ENCODE measurements at places on chromosomes 12 and 14.

DNA sequence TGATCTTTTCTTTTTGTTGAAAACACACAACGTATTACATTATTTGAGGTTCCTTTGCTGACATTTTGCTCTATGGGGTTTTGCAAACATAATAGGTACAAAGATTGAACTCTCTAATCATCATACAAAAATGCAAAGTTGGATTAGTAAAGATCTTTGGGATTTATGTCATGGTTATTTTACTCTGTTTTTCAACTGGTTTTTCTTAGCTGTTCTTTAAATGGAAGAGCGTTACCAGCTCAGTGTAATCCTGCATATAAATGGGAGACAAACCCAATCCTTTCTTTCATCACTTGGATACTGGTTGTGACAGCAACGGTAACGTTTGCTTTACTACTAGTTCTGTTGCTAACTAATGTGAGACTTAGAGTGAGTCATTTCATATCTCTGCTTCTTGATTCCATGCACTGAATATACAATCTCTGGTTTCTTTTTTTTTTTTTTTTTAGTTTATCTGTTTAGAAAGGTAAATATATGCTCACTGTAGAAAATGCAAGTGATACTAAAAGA lies 104.9 kb upstream of the NOVA1 start:
- no peak for DNase-seq

DNA sequence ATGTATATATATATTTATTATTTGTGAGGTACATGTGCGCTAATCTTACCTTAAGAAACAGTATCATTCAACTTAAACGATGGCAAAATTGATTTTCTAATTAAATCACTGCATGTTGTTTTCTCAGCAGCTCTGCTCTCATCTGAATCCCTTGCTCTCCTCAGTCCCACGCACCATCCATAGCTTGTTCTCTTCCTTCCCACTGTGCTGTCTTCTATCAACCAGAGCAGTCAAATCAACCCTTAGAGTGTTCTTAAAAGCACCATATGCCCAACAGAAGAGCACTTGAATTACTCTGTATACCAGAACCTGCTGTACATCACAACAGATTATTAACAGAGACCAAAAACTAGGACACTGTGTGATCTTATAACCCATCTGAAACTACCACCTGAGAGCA lies 209.4 kb upstream of the G2E3 start:
- peak; percentile 31 for DNase-seq

GRCh38 chr12:121182222-121182893 lies 27.6 kb upstream of the P2RX4 start:
- DNase-seq = no peak

DNA sequence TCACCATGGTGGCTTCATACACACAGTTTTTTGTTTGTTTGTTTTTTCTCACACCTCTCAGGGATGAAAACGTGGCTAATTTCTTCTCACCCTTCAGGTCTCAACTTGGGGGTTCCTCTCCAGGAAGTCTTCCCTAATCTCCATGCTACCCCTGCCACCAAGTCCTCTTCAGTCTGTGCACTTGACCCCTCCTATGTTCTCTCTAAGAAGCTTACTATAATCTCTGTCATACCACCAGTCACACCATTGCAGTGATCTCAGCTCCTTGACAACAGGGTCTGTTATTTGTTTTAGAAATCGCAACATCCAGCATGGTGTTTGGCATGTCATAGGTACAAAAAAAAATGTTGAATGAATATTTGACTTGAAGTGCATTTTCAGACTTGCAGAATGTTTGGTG lies 83.4 kb downstream of the PRORP start:
- DNase-seq = no peak

DNA sequence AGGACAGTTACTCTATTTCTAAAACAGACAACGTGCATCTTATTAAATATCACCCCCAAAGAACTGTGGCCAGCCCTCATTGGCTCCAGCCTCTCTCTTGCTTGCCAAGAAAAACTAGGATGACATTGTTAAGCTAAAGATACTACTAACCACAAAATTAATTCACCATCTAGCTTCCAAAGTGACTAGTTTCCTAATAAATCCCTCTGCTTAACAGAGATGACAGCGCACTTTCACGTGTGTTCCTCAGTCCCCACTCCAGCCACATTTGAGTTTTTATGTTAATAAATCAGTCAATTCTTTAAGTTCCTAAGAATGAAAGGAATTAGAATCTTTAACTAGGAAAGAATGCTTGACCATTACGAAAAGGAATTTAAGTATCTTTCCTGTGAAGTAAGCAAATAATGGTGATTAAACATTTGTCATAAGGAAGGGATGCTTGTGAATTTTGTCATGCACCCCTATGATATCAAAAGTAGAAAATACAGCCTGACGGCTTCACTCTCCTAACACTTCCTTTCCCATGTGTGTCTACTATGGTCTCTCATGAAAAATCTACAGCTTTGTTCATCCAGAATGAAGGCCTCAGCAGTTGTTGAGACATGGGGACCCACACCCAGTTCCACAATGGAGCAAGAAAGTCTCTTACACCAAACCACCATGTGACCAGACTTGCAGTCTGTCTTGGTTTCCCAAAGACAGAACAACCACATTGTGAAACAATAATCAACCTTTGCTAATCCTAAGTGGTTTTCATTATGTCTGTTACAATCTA lies 8.1 kb downstream of the CORO1C start:
- no peak for DNase-seq

DNA sequence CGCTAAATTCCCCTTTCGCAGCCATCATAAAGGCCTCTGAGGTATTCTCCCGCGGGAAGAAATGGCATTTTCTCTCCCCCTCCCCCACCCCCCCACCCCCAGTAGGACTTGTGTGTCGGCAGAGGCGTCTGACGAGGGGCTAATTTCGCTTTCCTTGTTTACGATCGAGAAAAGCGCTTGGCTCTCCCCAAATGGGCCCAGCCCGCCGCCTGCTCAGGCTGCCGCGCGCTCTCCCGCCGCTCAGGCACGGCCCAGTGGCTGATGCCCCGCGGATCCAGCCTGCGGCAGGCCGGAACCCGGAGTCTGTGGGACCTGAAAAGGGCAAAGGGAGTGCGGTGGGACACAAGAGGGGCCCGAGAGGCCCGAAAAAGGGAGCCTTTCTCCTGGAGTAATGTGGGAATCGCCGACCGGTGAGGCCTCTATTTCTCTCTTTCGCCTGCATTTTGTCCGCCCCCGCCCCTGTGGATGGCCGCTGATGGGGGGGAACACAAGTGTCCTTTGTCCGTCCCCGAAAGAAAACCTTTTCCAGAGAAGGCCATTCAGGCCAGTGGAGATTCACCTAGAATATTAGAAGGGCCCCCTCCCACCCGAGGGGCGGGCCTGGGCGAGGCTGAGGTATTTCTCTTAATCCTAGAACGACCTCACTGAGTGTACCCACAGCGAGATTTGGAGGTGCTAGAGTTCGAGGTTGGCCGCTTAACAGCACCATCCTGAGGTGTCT lies 9.0 kb upstream of the HOXC6 start:
- DNase-seq = no peak

- DNase-seq = no peak
Measured at GRCh38 chr14:92785667-92786426, 8.3 kb upstream of the GOLGA5 start.

DNA sequence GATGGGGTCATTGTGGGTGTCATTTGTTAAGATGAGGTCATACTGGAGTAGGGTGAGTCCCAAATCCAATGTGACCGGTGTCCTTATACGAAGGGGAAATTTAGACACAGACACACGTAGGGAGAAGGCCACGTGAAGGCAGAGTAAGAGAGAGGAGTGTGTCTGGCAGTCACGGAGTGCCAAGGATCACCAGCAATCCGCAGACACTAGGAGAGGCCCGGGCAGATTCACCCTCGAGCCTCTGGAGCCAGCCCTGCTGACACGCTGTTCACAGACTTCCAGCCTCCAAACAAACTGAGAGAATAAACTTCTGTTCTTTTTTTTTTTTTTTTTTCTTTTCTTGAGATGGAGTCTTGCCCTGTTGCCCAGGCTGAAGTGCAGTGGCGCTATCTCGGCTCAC lies 24.9 kb downstream of the BRI3BP start:
- DNase-seq = no peak

DNA sequence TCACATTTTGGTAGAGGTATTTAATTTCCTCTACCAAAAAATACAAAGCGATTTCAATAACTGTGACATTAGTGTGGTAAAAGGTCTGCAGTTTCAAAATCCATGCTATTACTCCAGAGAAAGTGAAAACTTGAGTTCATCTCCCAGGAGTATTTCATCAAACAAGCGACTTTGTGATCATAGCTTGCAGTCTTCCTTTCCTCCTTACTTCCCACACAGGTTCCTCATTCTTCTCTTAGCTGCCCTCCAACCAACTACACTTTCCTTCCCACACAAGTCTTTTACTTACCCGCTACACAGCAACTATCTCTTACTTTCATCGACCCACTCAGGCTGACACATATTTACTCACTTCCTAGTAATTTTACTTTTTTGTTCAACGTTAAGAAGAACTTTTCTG lies 413.4 kb upstream of the USP15 start:
- DNase-seq = no peak

DNA sequence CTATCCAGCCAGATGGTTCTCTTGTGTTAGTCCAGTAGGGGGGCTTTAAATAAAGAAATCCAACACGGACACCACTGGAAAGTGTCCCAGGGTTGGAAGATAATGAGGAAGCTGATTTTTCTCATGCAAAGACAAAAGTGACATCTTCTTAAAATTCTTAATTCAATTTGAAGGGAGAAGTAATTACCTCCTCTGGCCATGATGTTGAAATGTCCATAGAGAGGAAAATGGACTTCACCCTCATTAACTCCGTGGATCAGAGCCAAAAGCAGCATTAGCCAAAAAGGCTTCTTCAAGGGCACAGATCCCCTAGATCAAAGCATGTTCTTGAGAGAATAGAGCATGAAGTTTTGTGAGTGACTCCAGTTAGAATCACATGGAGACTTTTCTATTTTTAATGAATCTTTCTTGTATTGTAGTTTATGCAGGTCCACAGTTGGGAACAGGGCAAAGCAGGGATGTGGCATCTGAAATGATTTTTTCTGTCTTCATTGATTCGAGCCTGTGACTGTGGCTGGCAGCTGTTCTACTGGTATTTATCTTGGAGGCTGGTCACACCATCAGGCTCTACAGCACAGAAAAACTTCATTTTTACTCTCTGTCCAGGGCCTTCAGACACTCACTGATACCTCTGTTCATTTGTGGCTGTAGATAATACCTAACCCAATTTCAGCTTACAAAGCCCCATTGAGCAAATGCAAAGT lies 1002.5 kb downstream of the AACS start:
- DNase-seq = no peak

DNA sequence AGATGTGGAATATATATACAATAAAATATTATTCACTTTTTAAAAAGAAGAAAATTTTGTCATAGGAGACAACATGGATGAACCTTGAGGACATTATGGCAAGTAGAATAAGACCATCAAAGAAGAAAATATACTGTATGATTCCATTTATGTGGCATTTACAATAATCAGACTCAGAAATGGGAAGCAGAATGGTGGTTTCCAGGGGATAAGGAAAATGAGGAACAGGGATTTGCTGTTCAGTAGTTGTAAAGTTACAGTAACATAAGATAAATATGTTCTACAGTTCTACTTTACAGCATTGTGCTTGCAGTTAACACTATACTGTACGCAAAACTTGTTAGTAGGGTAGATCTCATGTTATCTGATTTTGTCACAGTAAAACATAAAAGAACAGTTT lies 1271.0 kb downstream of the LRFN5 start:
- no peak for DNase-seq

Measured in NCI-H2227 treated with DMSO at 0.1 percent for 48 hours (cell line).